ENCODE measurements at places on chromosomes 5 and 9.

DNA sequence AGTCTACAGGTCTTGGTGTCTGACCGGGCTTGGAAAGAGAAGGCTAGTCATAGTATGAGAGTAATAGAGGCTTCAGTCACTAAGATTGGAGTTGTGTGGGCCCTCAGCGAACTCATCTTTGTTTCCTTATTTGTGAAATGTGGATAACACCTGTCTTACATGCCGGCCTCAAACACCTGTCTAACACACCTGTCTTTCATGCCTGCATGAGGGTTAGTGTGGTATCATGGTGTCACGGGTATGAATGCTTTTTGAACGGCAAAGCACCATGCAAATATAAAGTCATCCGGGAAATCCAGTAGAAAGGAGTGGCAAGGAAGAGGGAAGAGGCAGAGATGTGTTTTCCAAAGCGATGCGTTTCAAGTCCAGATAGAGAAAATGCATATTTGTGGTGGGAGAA lies 25.5 kb downstream of the GRAMD2B start:
- DNase-seq = peak; percentile 38

GRCh38 chr5:2715856-2716255 lies 35.6 kb downstream of the IRX2 start:
- no peak for DNase-seq

DNA sequence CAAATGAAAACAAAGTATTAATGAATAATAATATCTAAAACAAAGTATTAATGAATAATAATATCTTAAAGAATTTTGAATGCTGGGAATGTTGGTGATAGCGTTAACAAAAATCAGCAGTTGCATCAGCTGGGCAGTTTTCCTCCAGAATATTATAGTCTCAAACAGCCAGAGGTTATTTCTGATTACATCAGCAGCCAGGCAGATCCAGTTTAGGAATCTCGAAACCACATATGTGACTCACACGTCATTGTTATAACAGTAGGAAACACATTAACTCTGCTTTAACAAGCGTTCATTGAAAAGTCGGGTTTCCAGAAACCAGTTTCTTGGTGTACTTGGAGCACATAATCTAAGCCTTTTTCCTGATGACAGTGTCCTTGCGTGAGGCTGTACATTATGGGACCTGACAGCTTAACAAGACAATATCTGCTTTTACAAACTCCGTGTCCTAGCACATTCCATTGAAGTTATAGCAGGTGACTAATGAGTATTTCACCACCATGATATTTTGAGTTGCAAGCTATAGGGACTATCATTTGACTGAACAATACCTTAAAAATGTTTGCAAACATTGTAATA lies 559.5 kb upstream of the KLF4 start:
- no peak for DNase-seq

DNA sequence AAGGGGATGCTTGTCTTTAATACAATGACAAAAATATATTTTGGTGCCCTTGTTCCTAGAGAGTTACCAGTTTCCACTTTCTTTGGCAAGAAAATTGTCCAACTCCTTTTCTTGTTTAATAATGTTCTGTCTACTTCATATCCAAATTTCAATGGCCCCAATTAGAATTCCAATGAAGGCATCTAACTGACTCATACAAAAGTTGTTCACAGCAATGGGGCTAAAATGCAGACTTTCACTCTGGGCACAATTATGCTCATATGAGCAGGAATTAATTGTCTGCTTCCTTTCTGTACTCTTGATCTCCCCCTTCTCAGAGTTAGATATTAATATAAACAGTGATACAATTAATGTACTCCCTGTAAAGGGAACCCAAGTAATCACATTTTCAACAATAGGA lies 42.1 kb upstream of the ZNF622 start:
- DNase-seq = no peak

DNA sequence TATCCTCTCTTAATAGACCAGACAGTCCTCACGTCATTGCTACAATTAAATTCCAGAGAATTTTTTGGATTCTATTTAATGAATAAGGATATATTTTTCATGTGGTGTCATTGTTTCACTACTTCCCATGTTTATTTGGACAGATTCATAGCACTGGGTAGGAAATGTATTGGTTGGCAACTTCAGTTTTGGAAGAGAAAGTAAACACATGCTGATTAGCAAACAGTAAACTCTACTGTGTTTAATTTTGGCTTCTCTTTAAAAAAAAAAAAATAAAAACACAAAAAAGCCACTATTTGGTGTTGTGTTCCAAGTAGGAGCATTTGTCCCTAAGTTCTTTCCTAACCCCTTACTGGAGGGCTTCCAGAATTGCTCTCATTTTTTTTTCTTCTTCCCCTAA lies 77.3 kb downstream of the NFIB start:
- DNase-seq = no peak

- no peak for DNase-seq
These were observed 10.4 kb downstream of the SPARC start for GRCh38 chr5:151676314-151676712.

- DNase-seq = no peak
These were observed 349.9 kb downstream of the PIK3R1 start for GRCh38 chr5:68565427-68565826.

- DNase-seq = no peak
These were observed 525.0 kb downstream of the ISL1 start for GRCh38 chr5:51908215-51908614.

GRCh38 chr5:73808911-73809310 lies 182.9 kb downstream of the ARHGEF28 start:
- no peak for DNase-seq

GRCh38 chr9:5531101-5531882 lies 21.0 kb downstream of the PDCD1LG2 start:
- peak; percentile 27 for DNase-seq

DNA sequence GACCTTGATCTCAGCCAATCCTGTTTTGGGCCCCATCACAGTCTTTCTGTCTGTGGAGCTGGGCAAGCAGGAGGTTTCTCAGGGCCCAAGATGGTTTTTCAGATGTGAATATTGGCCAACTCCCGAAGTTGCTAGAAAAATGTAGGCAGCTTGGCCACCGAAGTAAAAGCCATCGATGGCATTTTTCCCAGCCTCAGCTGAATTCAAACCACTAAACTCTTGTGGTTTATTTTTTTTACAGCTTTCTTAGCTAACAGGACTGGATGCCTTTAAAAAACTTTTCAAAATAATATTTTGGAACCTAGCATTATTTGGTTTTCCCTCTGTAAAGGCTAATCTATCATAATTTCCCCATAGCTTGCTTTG lies 102.5 kb upstream of the ERCC6L2 start:
- DNase-seq = no peak

DNA sequence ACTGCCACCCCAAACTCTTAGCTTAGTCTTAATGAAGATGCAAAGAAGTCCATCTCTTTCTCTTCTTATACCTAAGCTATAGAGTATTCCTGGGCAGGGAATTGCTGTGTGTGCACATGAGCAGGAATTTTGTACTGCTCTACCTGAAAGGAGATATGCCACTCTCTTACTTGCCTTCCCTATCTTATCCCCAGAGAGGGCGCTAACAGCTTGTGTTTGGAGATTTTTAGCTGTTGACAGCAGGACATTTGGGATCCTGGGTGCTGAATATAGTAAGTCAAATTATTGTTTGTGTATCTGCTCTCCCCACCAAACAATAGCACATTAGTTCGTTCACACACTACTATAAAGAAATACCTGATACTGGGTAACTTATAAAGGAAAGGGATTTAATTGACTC lies 159.5 kb downstream of the GABRG2 start:
- no peak for DNase-seq

DNA sequence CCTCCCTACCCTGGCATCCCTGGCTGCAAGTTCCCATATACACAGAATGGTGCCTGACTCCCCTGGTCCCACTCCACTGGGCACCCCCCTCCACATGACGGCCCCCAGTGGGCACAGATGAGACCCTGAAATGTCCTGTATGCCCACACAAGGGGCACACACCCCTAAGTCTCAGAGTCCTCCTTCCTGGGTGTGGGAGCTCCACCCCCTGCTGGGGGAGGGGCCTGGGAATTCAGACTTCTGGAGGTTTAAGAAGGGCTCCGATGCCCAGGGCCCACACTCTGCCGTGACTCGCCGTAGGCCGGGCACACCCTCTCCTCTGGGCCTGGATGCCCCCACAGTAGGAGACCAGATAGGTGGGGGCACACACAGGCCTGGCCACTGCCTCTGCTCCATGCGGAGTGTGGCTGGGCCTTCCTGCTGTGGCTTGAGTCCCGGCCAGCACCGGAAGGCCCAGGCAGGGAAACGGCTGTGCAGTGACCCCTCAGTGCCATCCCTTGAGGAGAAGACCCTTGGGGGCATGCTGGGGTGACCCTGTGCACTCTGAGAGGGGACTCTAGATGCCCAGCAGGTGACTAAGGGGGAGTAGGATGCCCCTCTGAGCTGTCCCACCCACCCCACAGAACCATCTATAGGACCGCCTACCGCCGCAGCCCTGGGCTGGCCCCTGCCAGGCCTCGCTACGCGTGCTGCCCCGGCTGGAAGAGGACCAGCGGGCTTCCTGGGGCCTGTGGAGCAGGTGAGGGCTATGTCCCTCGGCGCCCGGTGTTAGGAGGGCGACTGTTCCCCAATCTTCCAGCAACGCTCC lies 6.5 kb downstream of the EGFL7 start:
- DNase-seq = no peak

DNA sequence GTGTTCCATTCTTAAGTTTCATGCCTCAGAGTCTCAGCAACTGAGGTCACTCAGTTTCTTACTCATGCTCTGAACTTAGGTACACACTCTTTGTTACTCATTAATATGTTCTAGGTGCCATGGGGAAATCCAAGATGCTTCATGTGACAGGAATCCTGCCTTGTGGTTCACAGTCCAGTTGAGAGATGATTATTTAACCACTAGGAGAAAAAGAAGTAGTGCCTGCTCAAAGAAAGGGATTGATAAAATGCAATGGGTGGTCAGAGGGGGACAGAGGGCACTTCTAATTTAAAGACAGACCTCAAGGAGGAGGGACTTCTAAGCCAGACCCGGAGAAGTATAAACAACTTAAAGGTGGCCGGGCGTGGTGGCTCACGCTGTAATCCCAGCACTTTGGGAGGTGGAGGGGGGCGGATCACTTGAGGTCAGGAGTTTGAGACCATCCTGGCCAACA lies 69.0 kb downstream of the UGCG start:
- no peak for DNase-seq

DNA sequence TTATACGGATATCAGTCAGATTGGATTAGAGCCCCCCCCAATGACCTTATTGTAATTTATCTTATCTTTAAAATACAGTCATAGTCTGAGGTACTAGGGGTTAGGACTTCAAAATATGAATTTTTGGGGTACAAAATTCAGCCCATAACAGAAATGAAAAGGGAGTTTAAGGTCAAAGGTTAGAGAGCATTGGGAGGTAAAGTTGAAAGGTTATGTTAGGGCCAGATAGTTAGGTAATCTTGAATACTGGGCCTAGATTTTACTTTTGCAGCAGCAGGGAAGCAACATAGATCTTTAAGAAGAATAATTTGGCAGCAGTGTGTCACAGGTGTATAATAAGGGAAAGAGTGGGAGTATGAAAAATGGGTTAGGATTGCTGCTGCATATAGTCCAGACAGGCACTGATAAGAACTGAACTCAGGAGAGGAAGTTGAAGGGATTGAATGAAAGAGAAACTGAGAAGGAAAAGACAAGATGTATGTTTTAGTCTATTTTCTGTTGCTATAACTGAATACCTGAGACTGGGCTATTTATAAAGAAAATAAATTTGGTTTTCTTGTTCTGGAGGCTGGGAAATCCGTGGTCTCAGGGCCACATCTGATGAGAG lies 10.7 kb upstream of the GCNT4 start:
- DNase-seq = peak; percentile 24

- DNase-seq = no peak
These were observed 463.6 kb upstream of the MEF2C start for GRCh38 chr5:89346573-89346972.

- DNase-seq = no peak
These were observed at the start of gene FRRS1L for GRCh38 chr9:109166771-109167601. TSS of gene FRRS1L (minus strand) at chr9:109167249. CDS start at chr9:109167138, 111 bp downstream.

GRCh38 chr9:130794923-130795495 lies 40.0 kb upstream of the ABL1 start:
- no peak for DNase-seq

DNA sequence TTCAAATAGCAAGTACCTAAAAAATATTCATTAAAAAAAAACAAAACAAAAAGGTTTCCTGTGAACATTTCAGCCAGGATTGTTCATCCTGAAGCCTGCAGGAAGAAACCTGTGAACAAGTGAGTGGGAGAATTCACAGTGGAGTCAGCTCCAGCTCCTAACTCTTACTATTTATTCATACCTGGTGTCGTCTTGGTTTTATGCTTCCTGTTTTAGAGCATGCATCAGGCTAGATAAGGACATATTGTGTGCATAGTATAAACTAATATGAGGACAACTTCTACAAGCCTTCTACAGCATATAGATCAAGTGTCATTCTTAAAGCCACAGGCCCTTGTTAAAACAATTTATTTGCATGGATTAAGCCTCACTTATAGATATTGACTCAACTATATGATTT lies 169.9 kb downstream of the EFNA5 start:
- DNase-seq = no peak

GRCh38 chr9:122180633-122181032 lies 20.9 kb downstream of the MORN5 start:
- no peak for DNase-seq

GRCh38 chr9:34346873-34347799 lies 17.8 kb downstream of the NUDT2 start:
- DNase-seq = no peak

GRCh38 chr5:125576822-125577221 lies 830.4 kb upstream of the ZNF608 start:
- no peak for DNase-seq

GRCh38 chr5:138737494-138738265 lies 15.5 kb upstream of the CTNNA1 start:
- no peak for DNase-seq

- DNase-seq = no peak
These were observed 2127.3 kb upstream of the WWC1 start for GRCh38 chr5:166163996-166164610.

- no peak for DNase-seq
These were observed 2016.6 kb downstream of the MAT2B start for GRCh38 chr5:165521816-165522610.

DNA sequence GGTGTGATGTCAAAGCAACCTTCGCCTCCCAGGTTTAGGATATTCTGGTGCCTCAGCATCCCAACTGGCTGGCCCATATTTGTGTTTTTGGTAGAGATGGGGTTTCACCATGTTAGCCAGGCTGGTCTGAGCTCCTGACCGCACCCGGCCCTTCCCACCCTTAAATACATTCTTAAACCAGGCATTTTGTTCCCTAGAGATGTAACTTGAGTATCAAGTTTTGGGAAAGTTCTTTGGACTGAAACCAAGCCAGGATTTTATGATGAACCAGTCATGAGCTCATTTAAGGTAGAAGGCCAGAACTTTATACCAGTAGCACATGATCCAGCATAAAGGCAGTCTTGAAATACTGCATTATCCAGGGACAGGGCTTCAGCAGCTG lies 3.5 kb downstream of the RPL7A start:
- DNase-seq = no peak
